T1000 (cell line): ENCODE measurements at places on chromosomes 7 and 10.
A peak's percentile ranks its signal among the peaks of the same experiment; 100 is the strongest.

GRCh38 chr10:104072786-104073185 lies 12.9 kb downstream of the COL17A1 start:
- DNase-seq, result no peak

DNA sequence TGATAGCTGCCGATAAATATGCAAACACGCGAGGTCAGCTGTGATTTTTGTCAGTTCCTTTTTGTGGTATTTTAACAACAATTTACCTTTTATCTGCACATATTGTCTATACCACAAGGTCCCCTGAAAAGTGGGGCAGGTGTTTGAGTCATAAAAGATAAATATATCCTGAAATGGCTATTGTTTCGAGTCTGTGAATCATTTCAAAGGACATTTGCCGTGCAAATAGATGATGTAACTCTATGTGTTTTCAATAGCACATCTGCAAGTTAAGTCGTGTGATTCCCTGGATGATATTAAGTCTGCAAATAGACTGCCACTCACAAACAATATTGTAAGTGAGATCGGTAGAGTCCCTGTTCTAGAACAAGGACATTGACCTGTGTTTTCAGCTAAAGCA lies 193.0 kb upstream of the PITRM1 start:
- no peak for DNase-seq

DNA sequence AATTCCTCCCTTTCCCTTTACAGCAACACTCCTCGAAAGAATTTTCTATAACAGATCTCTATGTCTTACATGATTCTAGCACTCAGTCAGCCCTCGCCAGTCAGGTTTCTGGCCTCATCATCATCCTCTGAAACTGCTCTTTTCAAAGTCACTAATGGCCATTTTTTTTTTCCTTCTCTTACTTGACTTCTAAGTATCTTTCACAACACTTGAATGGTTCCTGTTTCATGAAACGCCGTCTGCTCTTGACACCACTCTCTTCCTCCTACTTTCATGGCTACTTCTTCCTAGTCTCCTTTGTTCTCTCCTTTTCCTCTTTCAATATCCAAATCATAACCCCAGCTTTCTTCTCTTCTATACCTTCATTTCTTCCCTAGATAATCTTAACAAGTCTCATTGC lies 100.5 kb upstream of the NRP1 start:
- DNase-seq, result no peak

GRCh38 chr7:115054478-115055065 lies 132.7 kb downstream of the MDFIC start:
- DNase-seq, result no peak

- DNase-seq, result no peak
Measured at GRCh38 chr10:66811211-66811610, 114.6 kb upstream of the LRRTM3 start.

DNA sequence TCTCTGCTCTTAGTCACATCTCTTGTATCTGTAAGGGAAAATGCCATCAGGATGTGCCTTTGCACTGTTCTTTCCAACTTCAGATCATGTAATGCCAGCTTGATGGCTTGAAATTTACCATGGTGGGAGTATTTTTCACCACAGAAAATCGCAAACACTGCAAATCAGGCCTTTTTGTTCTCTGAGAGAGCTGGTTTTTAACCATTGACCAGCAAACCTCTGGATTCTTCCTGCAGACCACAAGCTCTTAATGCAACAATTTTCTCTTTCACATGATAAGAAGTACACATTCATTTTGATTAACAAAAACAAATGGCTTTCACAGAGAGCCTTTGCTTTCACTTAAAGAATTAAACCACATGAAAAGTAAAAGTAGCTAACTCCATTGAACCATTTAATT lies 145.4 kb upstream of the NEBL start:
- DNase-seq, result no peak

DNA sequence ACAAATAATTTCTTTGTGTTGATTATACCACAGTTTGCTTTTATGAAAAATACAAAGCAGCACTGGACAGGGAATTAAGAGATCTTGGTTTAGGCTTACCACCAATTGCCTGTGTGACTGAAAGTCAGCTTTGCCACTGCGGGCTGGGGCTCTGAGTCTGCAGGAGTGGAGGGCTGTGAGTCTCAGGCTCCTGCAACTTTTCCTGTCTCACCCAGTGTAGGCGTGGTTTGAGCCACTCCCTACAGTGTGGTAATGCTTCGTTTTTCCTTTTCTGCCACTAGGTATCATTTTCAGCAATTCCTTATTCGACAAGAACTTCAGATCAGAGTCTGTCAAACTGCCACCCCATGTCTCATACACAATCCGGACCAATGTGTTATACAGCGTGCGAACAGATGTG lies 180.6 kb downstream of the ABCA13 start:
- no peak for DNase-seq

DNA sequence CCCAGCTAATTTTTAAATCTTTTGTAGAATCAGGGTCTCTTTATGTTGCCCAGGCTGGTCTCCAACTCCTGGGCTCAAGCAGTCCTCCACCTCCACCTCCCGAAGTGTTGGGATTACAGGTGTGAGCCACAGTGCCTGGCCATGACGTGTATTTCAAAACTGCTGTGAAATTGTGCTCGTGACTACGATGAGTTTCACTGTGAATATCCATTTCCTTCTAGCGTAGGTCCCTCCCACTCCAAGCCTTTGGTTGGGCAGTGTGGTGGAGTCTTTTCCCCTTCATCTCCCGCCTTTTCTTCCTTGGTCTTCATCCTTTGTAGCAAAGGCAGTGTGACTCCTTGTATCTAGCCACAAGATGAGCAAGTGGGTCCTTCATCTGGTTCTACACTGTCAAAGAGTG lies 56.2 kb downstream of the CUL1 start:
- no peak for DNase-seq

DNA sequence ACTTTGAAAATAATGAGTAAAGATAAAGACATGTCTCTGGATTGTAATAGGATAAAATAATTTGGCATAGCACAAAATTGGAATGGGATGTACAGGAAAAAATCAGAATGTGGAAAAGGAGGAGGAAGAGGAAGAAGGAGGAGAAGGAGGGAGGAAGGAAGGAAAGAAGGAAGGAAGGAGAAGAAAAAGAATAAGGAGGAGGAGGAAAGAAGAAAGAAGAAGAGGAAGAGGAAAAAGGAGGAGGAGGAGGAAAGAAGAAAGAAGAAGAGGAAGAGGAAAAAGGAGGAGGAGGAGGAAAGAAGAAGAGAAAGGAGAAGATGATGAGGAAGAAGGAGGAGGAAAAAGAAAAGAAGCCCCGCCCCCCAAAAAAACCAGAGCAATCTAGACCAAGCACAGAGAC lies 95.9 kb downstream of the ST8SIA6 start:
- no peak for DNase-seq

GRCh38 chr10:98296524-98296923 lies 28.5 kb upstream of the LOXL4 start:
- DNase-seq, result no peak

GRCh38 chr7:109224100-109224499 lies 654.4 kb downstream of the DNAJB9 start:
- DNase-seq, result no peak

DNA sequence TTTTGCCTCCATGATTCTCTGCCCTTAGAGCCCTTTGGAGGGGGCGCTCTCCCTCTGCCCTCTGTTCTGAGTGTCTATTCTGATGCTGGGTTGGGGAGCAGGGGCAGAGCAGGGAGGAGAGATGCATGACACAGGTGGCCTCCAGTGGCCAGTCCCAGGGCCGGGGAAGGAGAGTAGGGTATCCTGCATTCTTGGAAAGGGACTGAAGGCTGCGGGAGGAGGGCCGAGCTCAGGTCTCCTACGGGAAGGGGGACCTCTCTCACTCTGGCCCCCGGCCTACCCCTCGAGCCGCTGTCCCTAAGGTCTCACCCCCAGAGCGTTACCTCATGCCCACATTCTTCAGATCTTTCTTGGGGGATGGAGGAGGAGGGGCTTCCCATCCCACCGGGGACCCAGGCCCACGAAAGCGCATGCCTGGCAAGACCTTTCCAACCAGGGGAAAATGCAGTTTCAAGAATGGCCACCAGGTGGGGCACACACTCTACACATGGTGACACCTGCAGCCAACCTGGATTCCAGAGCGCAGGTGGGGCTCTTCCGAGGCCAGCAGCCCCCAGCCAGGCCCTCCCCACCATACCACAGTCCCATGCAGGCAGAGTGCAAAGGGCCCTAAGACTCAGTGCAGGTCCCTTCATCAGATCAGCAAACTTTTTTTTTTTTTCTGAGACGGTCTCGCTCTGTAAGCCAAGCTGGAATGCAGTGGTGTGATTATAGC lies 86.4 kb downstream of the MYL10 start:
- peak; percentile 40 for DNase-seq

- DNase-seq, result no peak
Measured at GRCh38 chr10:13859979-13860654, 273.4 kb downstream of the PRPF18 start.

- no peak for DNase-seq
Measured at GRCh38 chr10:116633216-116633600, 12.5 kb downstream of the PNLIPRP2 start.

DNA sequence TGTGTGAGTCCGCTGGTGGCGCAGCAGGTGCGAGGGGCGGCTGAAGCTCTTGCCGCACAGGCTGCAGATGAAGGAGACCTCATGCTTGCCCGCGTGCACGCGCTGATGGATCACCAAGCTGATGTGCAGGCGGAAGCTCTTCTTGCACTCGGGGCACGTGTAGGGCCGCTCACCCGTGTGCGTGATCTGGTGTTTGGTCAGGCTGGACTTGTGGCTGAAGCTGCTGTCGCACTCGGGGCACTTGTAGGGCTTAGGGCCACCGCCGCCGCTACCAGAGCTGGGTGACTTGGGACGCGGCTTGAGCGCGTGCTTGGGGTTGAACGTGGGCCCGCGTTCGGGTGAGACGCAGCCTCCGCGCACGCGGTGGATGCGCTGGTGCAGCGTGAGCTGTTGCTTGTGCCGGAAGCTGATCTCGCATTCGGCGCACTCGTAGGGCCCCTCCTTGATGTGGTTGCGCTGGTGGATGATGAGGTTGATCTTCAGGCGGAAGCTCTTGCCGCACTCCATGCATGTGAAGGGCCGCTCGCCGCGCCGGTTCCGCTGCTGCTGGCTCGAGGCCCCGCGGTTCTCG lies 28.7 kb downstream of the ZNF777 start:
- no peak for DNase-seq

GRCh38 chr7:131061818-131062217 lies 265.9 kb upstream of the MKLN1 start:
- DNase-seq, result no peak

- peak; percentile 55 for DNase-seq
Measured at GRCh38 chr7:129501760-129502707, at the start of gene SMKR1. Gene SMKR1, plus strand, starts transcription at chr7:129502531. Its CDS starts 294 bp downstream, at chr7:129502825.

DNA sequence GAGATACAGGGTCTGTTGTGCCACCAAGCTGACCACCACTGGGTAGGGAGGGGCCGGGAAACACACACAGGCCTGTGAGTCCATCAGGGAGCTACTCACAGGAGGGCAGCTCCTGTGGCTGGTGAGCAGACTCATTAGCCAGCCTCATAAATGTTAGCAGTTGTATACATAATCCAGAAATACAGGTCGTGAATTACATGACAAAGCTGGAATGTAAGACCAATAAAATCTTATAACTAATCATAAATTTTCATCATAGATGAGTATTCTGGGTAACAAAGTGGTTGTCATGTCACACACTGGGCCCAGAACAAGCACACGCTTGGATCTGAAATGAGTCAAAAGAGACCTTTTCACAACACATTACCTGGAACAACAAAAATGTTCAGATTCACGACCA lies 642.6 kb upstream of the AUTS2 start:
- DNase-seq, result peak; percentile 16

- no peak for DNase-seq
Measured at GRCh38 chr7:69597278-69598076, 798 bp upstream of the AUTS2 start.

DNA sequence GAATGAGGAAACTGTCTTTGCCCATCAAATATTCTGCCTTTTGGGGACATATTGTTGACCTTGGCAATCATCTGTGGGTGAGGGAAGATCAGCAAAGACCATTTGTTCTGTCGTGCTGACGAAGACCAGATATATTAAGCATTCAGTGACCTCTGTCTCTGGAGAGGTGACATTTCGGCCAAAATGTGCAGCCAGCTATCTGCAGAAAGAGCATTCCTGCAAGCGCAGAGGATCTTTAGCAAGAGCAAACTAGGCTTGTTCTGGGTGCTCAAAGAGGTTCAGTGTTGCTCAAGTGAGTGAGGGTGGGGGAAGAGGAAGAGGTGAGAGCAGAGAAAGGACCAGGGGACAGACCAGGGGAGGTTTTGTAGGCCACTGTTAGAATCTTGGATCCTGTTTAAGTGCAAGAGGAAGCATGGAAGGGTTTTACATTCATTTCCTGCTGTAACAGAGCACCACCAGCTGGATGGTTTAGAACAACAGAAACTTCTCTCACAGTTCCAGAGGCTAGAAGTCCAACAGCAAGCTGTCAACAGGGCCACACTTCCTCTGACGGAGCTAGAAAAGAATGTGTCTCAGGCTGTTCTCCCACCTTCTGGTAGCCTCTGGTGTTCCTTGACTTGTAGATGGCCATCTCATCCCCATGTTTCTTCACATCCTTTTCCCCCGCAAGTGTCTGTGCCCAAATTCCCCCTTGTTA lies 11.2 kb downstream of the C10orf120 start:
- no peak for DNase-seq

- no peak for DNase-seq
Measured at GRCh38 chr10:131577786-131578471, 266.4 kb upstream of the TCERG1L start.

DNA sequence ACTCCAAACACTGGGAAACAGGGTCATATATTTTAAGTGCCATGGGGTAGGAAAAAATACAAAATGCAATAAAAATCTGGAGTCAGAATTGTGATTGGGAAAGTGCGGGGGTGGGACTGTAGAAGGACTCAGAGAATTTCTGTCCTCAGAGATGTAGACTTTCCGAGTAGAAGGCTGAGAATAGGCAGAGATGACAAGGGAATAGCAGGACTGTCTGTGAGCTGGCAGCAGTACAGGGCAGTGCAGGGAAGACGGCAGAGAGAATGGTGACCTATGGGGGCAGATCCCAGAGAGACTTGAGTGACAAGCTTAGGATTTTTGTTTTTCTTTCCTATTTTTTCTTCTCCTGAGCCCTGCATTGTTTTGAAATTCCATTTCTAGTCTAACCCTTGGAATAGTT lies 127.6 kb downstream of the SLC16A9 start:
- no peak for DNase-seq

- no peak for DNase-seq
Measured at GRCh38 chr7:90686146-90686545, 90.0 kb downstream of the CDK14 start.

- no peak for DNase-seq
Measured at GRCh38 chr10:98168147-98168546, 33.7 kb downstream of the R3HCC1L start.

- no peak for DNase-seq
Measured at GRCh38 chr7:159213253-159213652, 68.6 kb upstream of the VIPR2 start.

DNA sequence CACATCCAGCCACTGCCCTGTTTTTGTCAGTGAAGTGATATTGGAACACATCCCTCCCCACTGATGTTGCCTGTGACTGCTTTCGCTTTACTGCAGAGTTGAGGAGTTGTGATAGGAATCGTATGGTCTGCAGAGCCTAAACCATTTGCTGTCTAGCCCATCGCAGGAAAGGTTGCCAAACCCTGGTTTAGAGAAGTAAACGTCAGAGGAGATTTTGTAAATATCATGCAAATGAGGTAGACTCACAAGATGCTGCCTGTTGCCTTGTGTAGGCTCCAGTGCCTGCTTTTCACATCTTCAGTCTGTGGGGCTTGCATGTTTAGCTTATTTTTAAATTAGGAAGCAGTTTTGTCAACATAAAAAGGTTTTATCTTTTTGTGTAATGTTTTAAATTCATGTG lies 107.1 kb downstream of the TRRAP start:
- no peak for DNase-seq

GRCh38 chr7:64876792-64877713 lies 26.0 kb upstream of the ZNF273 start:
- DNase-seq, result peak; percentile 18

- no peak for DNase-seq
Measured at GRCh38 chr10:36393801-36394200, 731.6 kb upstream of the ANKRD30A start.
